ENCODE measurements at places on chromosomes 7 and 10. TPM values are rescaled to one million over a fixed set of nuclear protein-coding genes. Genes with fewer than 3 reads are reported as not detected.

DNA sequence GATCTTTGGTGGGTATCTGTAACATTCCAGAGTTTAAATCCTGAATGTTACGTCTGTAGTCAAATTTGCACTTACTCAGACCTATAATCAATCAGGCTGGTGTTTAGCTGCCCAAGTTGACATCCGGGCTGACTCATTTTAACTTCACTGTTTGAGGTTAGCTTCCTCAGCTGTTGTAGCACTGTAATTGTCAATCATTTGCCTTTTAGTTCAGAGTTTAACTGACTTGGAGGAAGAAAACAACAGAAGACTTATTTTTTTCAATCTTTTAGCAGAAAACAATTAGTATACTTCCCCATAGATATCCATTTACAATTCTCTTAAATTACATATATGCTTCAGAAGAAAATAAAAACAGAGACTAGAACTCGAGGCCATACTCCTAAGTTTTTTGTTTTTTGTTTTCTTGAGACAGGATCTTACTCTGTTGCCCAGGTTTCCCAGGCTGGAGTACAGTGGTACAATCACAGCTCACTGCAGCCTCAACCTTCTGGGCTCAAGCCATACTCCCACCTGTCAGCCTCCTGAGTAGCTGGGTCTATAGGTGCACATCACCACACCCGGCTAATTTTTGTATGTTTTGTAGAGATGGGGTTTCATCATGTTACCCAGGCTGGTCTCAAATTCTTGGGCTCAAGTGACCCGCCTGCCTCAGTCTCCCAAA is 38.5 kb upstream of the LRRC17 start:
- H3K4me1 ChIP-seq = peaks cover 55% of the 10 kb centered on the region
- no peaks in the 10 kb centered on the region for H3K27me3 ChIP-seq
- H3K4me3 ChIP-seq = no peak overlapping the region

- no peak overlapping the region for H3K4me3 ChIP-seq
- H3K4me1 ChIP-seq = peaks cover 12% of the 10 kb centered on the region
- H3K27me3 ChIP-seq = no peaks in the 10 kb centered on the region
- H3K36me3 ChIP-seq = peaks cover 2% of the 10 kb centered on the region
Measured at GRCh38 chr10:49269523-49269922, 29.4 kb upstream of the C10orf71 start.

DNA sequence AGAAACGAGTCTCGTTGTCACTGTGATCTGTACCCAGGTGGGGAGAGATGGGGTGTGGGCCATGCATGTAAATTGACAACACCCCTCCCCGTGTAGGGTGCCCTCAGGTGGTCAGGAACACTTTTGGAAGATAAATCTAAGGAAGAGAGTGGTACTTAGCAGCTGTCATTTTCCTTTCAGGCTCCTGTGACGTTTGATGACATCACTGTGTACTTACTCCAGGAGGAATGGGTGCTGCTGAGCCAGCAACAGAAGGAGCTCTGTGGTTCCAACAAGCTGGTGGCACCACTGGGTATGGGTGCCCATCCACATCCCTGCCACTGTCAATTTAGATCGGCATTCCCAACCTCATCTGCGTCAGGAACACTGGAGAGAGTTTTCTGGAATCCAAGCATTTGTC is 6.3 kb downstream of the ZNF862 start:
- H3K4me3 ChIP-seq = no peak overlapping the region
- H3K27ac ChIP-seq = no peak overlapping the region
- no peak for DNase-seq
- H3K4me1 ChIP-seq = peaks cover 7% of the 10 kb centered on the region
- H3K36me3 ChIP-seq = peaks cover 11% of the 10 kb centered on the region

- H3K4me1 ChIP-seq = no peaks in the 10 kb centered on the region
- no peaks in the 10 kb centered on the region for H3K36me3 ChIP-seq
- no peak overlapping the region for H3K4me3 ChIP-seq
Measured at GRCh38 chr7:22277375-22277774, 79.6 kb downstream of the RAPGEF5 start.

- no peaks in the 10 kb centered on the region for H3K27me3 ChIP-seq
- no peaks in the 10 kb centered on the region for H3K36me3 ChIP-seq
- no peak overlapping the region for H3K4me3 ChIP-seq
- no peaks in the 10 kb centered on the region for H3K4me1 ChIP-seq
- no peak for DNase-seq
Measured at GRCh38 chr10:131660427-131660826, 240.4 kb upstream of the PPP2R2D start.

DNA sequence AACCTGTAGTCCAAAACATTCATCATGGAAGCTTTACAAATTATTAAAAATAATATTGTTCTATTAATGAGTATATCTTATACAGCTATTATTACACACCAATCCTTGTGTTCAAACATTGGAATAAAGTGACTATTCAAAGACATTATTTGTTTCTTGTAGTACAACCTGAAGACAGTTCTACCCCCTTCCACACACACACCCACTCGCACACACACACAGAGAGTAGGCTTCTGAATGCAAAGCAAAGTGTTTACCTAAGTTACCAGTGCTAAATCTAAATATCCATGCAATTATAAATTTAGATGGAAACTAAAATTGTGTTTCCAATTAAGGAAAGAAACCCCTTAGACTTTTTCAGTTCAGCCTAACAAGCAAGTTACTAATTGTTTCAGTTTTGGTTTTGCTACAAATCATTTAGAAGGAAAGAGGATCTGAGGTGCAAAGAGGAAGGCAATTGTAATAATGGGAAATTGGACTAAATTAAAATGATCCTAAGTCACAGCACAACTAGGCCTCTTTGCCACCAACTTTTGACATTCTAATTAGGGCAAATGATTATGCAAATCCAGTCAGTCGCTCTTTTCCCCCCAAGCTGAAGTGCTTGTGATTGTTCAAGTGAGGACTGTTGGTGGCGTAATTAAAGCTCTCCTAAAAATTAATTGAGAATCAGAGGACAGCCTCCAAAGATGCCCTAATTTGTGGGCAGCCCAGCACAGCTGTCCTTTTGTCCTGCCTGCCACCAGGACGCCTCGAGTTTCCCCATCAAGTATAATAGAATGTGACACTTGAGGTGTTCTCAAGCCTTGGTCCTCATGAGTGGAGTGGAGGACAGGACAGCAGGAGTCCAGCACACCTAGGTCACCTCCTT is 19.9 kb upstream of the ATOH7 start:
- H3K27ac ChIP-seq = no peak overlapping the region
- H3K27me3 ChIP-seq = peaks cover 17% of the 10 kb centered on the region
- H3K36me3 ChIP-seq = no peaks in the 10 kb centered on the region
- H3K4me1 ChIP-seq = no peaks in the 10 kb centered on the region

GRCh38 chr10:44263771-44264170 is 121.1 kb downstream of the CXCL12 start:
- H3K36me3 ChIP-seq = peaks cover 8% of the 10 kb centered on the region
- no peak overlapping the region for H3K4me3 ChIP-seq
- DNase-seq = no peak
- peaks cover 4% of the 10 kb centered on the region for H3K4me1 ChIP-seq
- no peaks in the 10 kb centered on the region for H3K27me3 ChIP-seq

GRCh38 chr10:61140765-61141392 is 196.9 kb upstream of the RHOBTB1 start:
- peaks cover 2% of the 10 kb centered on the region for H3K36me3 ChIP-seq
- H3K4me1 ChIP-seq = peaks cover 30% of the 10 kb centered on the region
- no peak overlapping the region for H3K27ac ChIP-seq

DNA sequence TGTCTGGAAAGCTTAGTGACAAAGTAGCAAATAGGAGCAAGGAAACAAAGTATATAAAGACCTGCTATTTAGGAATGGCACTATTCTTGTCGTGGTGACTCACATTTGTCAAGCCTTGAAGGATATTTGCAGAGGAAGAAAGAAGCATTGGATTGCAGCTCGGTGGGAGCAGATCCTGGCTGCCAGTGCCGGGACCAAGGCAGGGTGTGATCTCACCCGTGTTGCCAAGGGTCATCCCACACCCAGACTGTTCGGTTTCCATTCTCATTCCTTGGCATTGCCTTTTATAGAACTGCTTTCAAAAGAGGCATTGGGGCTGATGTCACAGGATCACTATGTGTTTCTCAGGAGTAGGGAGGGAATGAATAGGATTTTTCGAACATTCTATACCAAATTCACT is 176.2 kb downstream of the GALNT17 start:
- H3K27me3 ChIP-seq = no peaks in the 10 kb centered on the region
- H3K36me3 ChIP-seq = peaks cover 2% of the 10 kb centered on the region
- DNase-seq = no peak
- peak overlapping the region; percentile 98 for H3K27ac ChIP-seq

GRCh38 chr7:11768263-11768662 is 63.7 kb downstream of the THSD7A start:
- no peaks in the 10 kb centered on the region for H3K36me3 ChIP-seq
- DNase-seq = no peak
- H3K4me3 ChIP-seq = no peak overlapping the region
- H3K27me3 ChIP-seq = peaks cover 2% of the 10 kb centered on the region

GRCh38 chr7:47215049-47215448 is 366.9 kb downstream of the TNS3 start:
- H3K4me3 ChIP-seq = no peak overlapping the region
- peaks cover 2% of the 10 kb centered on the region for H3K36me3 ChIP-seq
- peaks cover 4% of the 10 kb centered on the region for H3K27me3 ChIP-seq
- no peak for DNase-seq
- H3K4me1 ChIP-seq = peaks cover 20% of the 10 kb centered on the region

DNA sequence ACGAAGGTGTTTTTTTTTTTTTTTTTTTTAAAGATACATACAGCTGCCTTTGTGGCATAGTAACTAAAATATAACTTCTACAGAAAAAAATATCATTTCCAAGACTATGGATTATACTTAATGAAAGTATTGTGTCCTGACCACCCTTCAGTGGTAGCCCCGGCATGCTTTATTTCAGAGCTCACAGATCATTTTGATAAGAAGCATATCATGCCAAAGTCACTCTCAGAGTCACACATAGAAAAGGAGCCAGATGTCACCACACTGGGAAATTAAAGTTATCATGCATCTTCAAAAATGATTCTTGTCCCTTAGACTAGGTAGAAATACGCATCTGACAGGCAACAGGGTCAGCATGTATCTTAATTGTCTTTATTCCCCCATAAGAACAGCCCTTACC is 3.0 kb downstream of the ADARB2 start:
- no peaks in the 10 kb centered on the region for H3K36me3 ChIP-seq
- peaks cover 20% of the 10 kb centered on the region for H3K4me1 ChIP-seq
- no peak overlapping the region for H3K27ac ChIP-seq
- peaks cover 29% of the 10 kb centered on the region for H3K27me3 ChIP-seq

CYP17A1 gene
- not detected for total RNA-seq

CPVL gene
- total RNA-seq = 4.9 TPM

KCP gene
- total RNA-seq = 1.5 TPM

NAPEPLD gene
- 12.2 TPM for total RNA-seq

Measured in chondrocyte (in vitro differentiated cells).